ENCODE measurements at places on chromosomes 6 and 20.
A peak's percentile ranks its signal among the peaks of the same experiment; 100 is the strongest.

DNA sequence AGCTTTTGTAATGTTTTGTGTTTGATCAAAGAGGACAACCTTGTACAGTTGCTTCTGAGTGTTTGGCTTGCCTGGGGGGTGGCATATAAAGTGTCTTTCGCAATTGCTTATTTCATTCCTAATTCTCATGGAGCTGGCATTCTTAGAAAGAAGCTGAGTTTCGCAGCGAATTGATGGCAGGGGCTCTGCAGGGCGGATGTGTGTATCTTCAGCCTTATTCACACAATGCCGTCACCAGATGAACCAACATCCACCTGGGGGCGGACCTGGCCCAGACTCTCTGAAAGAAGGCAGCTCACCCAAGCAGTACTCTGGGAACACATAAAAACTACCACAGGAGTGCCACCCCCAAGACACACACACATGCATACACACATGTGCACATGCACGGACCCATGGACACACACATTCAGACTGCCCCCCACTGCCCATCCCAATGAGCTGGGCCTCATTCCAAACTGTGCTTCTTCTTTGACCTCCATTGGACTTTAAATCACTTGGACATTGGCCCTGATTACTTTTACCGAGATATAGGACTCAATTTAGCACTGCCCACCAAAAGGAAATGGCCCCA lies 55.4 kb upstream of the FOXQ1 start:
- no peak for DNase-seq

DNA sequence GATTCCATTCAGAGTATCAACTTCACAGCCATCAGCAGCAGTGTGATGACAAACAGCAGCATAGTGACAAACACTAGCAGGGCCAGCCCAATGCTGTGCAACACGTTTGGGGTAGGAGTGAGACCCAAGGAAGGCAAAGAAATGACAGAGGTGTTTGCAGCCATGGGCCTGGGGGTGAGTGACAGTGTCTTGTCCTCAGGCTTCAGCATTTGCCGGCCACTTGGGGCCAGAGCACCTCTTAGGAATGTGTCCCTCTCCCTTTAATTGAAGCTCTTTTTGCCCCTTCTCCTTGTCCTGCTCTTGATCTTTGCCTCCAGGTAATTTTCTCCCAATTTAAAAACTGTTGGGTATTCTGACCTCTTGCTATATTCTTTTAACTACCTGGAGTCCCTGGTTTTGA lies 84.4 kb downstream of the HS3ST5 start:
- DNase-seq, result no peak

- DNase-seq, result no peak
Observed at GRCh38 chr6:34095741-34096140, 50.1 kb downstream of the GRM4 start.

DNA sequence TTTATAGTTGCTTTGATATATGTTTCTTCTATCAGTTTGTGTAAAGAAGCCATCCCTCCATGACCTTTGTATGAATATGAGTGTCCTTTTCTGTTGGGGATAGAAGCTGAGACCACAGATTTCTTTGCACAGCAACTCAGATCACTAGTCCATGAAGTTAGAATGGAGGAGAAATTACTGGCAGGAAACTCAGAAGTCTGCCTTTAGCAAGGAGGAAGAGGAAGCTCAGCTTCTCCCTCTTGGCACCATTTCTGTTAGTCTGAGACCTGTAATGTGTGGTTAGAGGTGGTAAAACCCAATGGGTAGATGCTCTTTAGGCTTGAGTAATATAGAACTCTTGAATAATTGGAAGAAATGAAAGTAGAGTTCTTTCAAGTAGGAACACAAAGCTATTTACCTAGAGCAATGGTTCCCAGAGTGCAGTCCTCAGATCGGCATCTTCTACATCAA lies 995.3 kb upstream of the FLRT3 start:
- DNase-seq, result no peak

DNA sequence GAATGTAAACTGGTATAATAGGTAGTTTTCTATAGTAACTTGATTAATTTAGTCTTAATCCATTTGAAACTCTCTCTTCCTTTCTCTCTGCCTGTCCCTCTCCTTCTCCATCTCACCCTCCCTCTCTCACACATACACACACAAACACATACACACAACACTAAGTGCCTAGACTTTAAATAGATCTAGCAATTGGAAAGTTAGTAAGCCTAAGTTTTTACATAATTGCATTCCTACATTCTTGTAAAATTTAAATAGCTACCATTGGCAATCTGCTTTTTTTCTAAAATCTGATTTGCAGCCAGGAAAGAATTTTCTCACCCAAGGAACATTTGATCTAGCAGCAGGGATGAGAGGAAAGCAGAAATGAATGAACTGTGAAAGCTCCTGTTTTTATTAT lies 15.7 kb downstream of the GFRA4 start:
- no peak for DNase-seq

GRCh38 chr6:21348504-21349195 lies 244.9 kb upstream of the SOX4 start:
- no peak for DNase-seq

DNA sequence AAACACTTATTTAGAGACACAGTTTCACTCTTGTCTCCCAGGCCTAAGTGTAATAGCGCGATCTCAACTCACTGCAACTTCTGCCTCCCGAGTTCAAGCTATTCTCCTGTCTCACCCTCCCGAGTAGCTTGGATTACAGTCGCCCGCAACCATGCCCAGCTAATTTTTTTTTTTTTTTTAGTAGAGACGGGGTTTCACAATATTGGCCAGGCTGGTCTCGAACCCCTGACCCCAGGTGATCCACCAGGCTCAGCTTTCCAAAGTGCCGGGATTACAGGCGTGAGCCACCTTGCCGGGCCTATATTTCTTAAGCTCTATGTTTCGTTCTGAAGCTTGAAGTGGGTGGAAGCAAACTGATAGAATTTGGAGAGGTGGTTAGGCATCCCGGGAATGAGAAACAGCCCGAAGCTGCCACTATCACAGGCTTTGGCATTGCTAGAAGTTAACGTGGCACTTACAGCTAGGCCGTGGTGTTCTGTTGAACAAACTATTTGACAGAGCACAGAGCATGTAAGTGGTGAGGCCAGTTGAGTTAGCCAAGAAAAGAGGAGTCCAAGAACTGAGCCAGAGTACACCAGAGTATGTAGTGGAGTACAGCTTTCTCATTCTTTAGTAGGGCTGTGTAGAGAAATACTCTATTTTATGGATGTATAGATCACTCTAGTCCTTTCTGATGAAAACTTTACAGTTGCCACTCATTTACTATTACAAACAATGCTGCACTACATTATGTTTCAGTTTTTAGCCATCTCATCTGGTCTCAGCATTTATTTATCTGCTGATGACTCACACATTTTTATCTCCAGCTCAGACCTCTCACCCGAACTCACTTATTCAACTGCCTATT lies 62.0 kb upstream of the HFE start:
- DNase-seq, result no peak

DNA sequence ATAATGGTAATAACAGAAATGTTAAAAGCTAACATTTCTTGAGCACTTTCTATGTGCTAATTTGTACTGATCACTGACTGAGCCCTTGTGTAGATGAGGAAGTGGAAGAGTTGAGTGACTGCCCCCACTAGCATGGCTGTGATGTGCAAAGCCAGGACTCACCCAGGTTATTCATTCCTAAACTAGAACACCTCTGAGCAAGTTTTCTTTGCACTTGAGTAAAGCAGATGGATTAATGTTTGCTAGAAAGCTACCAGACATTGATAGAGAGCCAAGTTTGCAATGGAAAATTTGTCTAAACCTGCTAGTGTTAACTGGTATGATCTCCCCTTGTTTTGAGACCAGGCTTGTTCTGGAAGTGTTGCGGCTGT lies 467.4 kb upstream of the PLCB4 start:
- no peak for DNase-seq

DNA sequence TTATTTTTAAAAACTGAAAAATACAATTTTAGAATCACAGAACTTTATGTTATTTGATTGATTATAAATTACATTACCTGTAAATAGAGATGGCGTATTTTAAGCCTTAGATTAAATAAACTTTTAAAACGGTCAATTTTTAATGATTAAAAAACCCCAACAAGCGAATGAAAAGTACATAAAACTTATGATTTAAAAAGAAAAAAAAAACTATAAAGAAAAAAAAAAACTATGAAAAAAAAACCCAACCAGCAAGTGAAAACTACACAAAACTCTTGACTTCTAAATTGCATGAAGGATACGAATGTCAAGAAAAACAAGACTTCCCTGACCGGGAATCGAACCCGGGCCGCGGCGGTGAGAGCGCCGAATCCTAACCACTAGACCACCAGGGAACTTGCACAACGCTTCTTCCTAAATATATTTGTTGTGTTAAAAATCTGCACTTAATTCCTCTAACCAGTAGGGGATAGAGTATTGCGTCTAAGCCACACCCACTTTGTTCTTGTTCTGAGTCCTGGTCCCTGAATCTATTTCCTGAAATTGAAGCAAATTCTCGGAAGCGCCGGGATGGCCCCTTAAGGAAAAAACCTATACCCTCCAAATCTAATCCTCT lies 10.7 kb upstream of the NCOA7 start:
- DNase-seq, result peak; percentile 91

DNA sequence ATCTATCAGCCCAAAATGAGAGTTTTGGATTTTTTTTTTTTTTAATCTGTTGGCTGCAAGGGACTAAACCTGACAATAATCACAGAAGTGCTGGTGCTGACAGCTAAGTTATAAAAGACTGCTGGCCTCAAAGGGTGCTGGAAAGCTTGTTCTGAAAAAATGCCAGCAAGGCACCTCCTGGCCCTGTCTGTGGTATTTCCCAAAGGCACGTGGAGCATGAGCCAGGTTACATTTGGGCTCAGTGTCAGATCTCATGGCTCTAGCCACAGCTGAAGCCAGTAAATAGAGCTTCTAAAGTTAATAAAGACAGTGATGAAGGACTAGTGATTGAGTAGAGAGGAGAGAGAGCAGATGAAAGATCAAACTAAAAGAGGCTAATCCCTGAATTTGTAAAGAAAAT lies 178.9 kb downstream of the FUT9 start:
- DNase-seq, result no peak

- DNase-seq, result no peak
Observed at GRCh38 chr20:19244291-19244690, 31.8 kb downstream of the SLC24A3 start.

GRCh38 chr6:169669889-169670288 lies 31.9 kb downstream of the WDR27 start:
- DNase-seq, result no peak

GRCh38 chr6:53544470-53545308 lies at the start of gene GCLC:
Gene GCLC (minus strand): TSS chr6:53545101. CDS start chr6:53544645, 456 bp downstream.
- DNase-seq, result peak; percentile 87

DNA sequence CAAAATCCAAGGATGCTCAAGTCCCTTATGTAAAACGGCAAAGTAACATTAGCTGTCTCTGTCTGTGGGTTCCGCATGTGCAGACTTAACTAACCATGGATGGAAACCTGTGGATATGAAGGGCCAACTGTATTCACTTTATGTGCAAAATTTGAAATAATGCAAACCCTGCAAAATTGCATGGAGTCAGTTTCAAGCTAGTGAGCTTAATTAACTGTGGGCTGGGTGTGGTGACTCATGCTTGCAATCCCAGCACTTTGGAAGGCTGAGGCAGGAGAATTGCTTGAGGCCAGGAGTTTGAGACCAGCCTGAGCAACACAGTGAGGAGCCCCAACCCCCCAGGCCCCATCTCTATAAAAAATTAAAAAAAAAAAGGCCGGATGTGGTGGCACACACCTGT lies 81.4 kb downstream of the ANKS1A start:
- DNase-seq, result no peak

DNA sequence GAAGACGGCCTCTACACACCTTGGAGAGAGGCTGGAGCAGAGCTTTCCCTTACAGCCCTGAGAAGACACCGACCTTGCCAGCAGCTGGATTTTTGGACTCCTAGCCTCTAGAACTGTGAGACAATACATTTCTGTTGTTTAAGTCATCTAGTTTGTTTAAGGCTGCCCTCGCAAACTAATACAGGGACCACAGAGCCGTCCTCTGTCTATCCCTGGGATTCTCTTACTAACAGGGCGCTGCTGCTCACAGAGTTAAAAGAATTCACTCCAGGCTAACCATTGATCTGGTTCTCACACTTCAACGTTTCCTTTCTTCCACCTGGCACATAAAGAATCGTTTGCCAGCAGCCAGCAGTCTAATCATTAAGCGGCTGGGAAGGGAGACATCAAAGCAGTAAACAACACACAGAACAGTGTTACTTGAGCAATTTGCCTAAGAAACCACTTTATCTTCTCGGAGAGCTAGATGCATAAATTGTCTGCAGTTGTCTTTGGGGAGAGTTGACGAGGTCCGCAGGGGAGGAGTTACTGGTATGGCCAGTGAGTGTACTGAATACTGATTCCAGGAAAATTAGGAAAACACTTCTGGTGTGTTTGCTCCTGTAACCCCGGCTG lies 103.5 kb upstream of the AKAP12 start:
- DNase-seq, result no peak

DNA sequence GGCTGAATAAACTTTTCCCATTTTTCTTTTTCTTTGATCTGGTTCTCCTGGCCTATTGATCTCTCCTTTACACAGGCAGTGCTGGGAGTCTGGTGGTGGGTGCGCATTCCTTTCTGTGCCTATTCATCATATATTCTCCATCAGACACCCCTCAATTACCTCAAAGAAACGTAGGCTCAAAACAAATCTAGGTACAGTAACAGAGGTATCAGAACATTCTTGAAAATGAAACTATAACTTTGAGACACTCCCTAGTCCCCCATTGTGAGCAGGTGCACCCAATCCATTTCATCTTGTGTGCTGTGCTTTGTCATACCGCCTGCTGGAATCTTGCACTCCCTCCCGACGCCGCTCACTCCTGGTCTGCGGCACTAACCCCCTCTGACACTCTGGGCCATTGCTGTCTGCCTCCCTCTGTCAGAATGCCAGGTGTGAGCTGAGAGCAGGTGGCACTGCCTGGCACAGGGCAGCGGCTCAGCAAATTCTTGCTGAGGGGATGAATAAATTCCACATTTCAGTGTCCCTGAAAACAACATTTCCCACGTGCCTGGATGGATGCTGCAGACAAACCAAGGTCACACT lies 303.4 kb upstream of the EXOC2 start:
- DNase-seq, result no peak

DNA sequence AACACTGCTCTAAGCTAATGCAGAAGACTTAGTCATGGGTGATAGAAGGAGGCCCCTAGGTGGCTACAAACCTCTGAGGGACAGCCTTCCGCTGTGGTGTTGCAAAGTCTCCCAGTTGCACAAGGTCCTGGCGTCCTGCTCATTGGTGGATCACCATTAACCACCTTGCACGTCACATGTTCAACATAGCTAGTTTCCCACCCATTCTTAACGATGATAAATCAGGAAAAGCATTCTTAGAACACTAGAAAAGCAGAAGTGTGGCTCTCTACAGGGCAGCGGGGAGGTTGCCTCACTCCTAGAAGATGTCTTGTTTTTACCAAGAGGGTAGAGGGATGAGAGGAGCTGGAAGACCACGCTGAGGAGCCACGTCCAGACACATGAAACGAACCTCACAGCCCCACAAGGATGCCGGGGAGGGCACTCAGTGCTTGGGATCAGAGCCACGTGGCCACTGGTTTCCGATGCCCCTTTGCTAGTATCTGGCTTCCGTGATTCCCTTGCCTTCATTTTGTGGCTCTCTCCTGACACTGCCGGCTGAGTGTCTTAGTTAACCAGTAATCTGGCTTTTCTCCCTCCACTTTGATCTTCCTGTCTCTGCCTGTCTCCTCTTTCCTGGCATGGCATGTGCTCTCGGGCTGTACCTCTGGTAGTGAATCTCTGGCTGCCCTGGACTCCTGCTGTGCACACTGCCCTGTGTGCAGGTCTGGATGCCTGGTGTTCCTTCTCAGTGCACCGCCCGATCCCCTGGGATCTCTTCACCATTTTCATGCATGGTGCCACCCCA lies 91.4 kb upstream of the NEDD9 start:
- DNase-seq, result no peak

GRCh38 chr20:32470025-32470861 lies 112.1 kb downstream of the ASXL1 start:
- DNase-seq, result peak; percentile 43

- no peak for DNase-seq
Observed at GRCh38 chr20:25402583-25402982, 4.9 kb upstream of the GINS1 start.

Measured in KG1 (cell line).